CD8-positive, alpha-beta memory T cell (primary cell): ENCODE measurements at places on chromosomes 3 and 15.
A peak's percentile ranks its signal among the peaks of the same experiment; 100 is the strongest.

DNA sequence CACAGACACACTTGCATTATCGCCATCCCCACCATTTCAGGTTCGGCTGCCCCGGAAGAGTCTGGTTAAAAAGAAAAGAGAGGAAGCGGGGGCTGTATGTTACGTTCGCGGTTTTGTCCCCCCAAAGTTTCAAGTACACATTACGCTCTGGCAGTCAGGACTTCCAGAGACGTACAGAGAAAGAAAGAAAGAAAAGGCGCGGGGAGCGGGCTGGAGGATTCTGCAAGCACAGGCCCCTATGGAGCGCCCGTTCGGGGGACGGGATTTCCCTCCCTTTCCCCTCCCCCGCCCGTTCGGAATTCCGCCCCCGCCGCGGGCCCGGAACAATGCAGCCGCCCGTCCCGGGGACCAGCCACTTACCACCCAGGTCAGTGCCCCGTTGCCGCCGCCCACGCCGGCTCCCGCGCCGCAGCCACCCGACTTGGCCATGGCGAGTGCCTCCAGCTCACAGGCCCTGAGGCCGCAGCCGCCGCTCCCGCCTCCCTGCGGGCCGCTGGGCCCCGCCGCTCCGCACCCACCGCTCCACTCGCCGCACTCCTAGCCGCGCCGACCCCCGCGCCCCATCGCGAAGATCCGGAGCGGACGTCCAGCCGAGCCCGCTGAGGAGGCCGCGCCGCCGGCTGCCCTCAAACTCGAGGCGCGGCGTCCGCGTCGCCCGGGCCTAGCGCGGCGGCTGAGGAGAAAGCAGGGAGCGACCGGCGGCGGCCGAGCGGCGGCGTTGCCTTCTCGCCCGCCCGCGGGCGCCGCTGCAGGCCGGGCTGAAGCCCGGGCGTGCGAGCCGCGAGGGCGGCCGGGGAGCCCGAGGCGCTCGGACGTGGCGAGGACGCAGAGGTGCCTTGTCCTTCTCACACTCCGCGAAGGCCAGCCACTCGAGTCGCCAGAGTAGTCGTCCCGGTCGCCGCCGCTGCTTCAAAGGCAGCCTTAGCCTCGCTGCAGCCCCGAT lies 567 bp downstream of the TOP2B start:
- H3K27me3 ChIP-seq, result no peaks in the 10 kb centered on the region
- peak overlapping the region; percentile 86 for H3K27ac ChIP-seq
- H3K4me3 ChIP-seq, result peak overlapping the region; percentile 78
- H3K4me1 ChIP-seq, result peaks cover 50% of the 10 kb centered on the region
- DNase-seq, result peak; percentile 68

- H3K4me1 ChIP-seq, result no peaks in the 10 kb centered on the region
- no peaks in the 10 kb centered on the region for H3K36me3 ChIP-seq
- DNase-seq, result no peak
- H3K4me3 ChIP-seq, result no peak overlapping the region
- no peaks in the 10 kb centered on the region for H3K27me3 ChIP-seq
Measured at GRCh38 chr3:18586076-18586475, 160.9 kb upstream of the SATB1 start.

GRCh38 chr3:142706321-142707127 lies 17.3 kb upstream of the TRPC1 start:
- no peak overlapping the region for H3K27ac ChIP-seq
- no peaks in the 10 kb centered on the region for H3K27me3 ChIP-seq
- H3K4me3 ChIP-seq, result no peak overlapping the region
- no peak for DNase-seq

DNA sequence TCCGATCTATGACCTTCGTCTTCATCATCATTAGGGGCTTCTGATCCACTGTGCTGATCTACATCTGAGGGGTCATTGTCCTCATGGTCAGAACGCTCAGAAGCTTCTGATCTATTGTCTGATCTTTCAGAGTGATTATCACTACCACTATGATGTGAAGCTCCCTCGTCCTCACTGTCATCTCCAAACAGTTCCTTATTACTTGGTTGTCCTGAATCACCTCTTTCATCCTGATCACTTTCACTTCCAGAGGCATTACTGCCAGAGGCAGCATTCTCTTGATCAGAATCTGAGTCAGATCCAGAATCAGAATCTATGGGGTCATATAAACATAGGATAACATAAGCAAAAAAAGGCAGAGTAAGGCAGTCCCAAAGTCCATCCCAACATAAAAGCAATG lies 5.4 kb downstream of the LEO1 start:
- H3K4me1 ChIP-seq, result peaks cover 21% of the 10 kb centered on the region
- H3K27me3 ChIP-seq, result no peaks in the 10 kb centered on the region
- H3K27ac ChIP-seq, result no peak overlapping the region
- no peak overlapping the region for H3K4me3 ChIP-seq

- H3K4me3 ChIP-seq, result no peak overlapping the region
- no peaks in the 10 kb centered on the region for H3K27me3 ChIP-seq
- no peak for DNase-seq
- H3K27ac ChIP-seq, result no peak overlapping the region
Measured at GRCh38 chr15:50819344-50819743, 53.8 kb upstream of the SPPL2A start.

- DNase-seq, result no peak
- no peaks in the 10 kb centered on the region for H3K36me3 ChIP-seq
- H3K4me3 ChIP-seq, result no peak overlapping the region
- H3K27ac ChIP-seq, result no peak overlapping the region
Measured at GRCh38 chr3:157170861-157171260, 10.9 kb upstream of the CCNL1 start.

DNA sequence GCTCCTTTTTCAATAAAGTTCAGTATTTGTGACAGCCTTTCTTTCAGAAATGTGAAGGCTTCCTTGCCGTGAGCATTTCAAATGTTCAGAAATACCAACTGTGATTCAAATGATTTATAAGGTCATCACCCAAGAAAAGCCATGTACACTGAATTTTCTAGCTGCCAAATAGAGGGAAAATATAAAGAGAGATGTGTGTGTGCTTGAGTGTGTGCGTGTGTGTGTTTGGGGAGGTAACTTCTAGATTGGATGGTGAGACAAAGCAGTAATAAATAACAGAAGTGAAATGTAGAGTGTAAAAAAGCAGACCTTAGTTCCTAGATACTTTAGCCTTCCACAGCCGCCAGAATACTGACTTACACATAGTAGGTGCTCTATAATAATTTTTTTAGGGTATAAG lies 577.4 kb downstream of the TBL1XR1 start:
- H3K4me3 ChIP-seq, result no peak overlapping the region
- DNase-seq, result no peak
- H3K4me1 ChIP-seq, result no peaks in the 10 kb centered on the region
- H3K27ac ChIP-seq, result no peak overlapping the region

DNA sequence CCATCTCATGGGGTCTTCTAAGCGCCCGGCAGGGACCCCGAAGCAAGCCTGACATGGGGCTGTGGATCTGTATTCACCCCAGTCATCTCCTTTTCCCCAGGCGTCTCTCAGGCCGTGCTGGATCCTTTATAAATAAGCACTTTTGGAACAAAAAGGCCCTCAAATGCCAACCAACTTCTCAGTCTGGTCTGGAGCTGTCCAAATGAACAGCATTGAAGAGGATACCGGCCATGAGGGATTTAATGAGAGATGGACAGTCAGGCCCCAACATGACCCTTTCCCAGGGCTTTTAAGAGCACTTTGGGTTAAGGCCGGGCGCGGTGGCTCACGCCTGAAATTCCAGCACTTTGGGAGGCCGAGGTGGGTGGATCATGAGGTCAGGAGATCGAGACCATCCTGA lies 89.2 kb upstream of the SPATA12 start:
- no peaks in the 10 kb centered on the region for H3K4me1 ChIP-seq
- H3K4me3 ChIP-seq, result no peak overlapping the region
- no peak for DNase-seq
- H3K27ac ChIP-seq, result no peak overlapping the region

DNA sequence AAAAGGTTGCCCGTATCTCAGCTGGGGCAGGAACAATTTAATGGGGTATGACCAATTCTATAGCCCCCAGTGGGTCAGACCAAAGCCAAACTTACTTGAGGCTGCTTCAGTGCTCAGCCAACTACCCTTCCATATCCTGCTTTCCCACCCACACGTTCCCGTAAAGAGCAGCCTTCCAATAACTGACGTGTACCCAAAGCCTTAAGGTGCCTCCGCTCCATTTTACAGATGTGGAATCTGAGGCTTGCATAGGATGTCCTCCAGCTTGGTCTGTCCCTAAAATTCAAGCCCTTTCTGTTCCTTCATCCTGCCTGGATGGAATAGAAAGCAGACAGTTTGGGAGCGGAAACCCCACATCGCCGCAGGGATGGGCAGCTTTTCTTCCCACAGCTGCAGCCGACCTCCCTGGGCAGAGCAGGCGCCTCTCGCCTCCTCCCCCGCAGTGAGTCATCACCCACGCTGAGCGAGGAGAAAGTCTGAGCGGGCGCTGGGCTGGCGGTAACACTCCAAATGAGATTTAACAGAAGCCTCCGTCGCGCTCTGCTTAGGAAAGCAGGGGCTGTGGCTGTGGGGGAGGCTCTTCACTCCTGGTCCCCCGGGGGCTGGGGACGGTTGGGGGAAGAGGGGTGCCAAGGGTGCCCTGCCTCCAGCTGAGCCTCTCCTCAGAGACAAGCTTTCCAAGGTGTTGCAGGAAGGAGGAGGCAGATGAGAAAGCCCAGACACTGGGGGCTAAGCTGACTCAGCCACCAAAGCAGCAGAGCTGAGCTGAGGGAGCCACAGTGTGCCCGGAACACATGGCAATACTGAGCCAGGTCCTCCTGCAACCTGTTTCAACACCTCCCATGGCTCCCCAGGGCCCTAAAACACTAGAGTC lies 57.8 kb upstream of the HRH1 start:
- no peak overlapping the region for H3K27ac ChIP-seq
- no peaks in the 10 kb centered on the region for H3K36me3 ChIP-seq
- no peaks in the 10 kb centered on the region for H3K27me3 ChIP-seq
- no peak overlapping the region for H3K4me3 ChIP-seq
- no peak for DNase-seq

- H3K27ac ChIP-seq, result no peak overlapping the region
- no peak overlapping the region for H3K4me3 ChIP-seq
- H3K4me1 ChIP-seq, result peaks cover 19% of the 10 kb centered on the region
- H3K27me3 ChIP-seq, result no peaks in the 10 kb centered on the region
Measured at GRCh38 chr3:122800706-122801237, 5.9 kb downstream of the SLC49A4 start.

DNA sequence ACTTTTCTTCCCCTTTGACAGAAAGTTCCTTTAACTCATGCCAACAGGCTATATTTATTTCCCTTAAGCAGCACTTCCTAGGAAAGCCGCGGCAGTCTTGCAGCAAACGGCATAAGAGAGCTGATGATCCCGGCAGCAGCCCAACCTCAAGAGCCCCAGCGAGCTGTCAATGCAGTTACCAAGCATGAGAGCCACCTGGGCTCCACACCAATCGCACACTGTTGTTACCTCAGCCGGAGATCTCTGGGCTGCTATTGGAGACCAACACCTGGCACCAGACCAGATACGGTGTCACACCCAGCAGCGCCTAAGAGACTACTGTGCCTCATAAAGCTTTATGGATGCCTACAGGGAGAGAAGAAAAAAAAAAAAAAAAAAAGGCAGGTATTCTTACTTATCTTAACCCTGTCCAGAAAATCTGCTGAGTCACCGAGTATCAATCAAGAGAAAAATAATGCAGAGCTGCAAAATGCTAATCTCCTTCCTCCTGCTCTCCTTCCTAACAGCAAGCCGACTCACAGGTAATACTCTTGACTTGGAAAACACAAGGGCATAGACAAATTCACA lies 11.7 kb downstream of the ABCC5 start:
- DNase-seq, result peak; percentile 13
- H3K27ac ChIP-seq, result no peak overlapping the region
- H3K4me1 ChIP-seq, result no peaks in the 10 kb centered on the region
- H3K27me3 ChIP-seq, result no peaks in the 10 kb centered on the region

GRCh38 chr15:66753687-66754377 lies 51.8 kb downstream of the SMAD6 start:
- no peak overlapping the region for H3K4me3 ChIP-seq
- no peaks in the 10 kb centered on the region for H3K36me3 ChIP-seq
- no peaks in the 10 kb centered on the region for H3K4me1 ChIP-seq
- H3K27ac ChIP-seq, result no peak overlapping the region

DNA sequence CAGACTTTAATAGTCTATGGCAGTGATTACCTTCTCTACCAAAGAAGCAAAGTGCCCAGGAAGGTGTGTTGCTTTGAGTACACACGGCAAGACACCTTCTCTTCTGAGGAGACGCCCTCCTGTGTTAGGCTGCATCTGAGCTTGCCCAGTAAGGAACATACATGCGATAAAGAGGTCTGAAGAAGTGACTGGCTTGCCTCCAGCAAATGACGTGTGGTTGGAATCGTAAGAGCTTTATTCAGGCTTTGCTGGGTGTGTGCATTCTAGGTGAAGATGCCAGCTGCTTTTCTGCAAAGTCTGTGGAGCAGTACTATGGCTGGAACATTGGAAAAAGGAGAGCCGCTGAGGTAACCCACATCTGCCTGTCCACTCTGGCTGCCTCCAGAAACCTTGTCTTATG lies 22.4 kb downstream of the MAP6D1 start:
- H3K27ac ChIP-seq, result no peak overlapping the region
- H3K4me3 ChIP-seq, result no peak overlapping the region
- no peaks in the 10 kb centered on the region for H3K4me1 ChIP-seq

DNA sequence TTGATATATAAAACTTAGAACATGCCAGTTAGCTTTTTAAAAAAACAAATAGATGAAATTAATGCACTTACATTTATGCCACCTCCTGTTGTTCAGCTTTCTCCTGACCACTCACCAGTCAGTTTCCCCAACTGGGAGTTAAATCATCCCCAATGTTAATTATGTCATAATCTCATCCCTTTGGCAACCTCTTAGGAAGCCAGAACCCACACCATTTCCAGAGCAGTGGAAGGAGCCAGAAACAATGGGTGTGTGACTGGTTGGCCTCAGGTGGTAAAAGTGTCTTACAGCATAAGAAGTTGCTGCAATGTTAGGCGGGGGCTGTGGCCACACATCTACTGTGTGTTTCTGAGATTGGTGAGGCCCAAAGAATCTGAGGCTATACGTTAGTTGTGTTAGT lies 46.5 kb upstream of the MITF start:
- DNase-seq, result no peak
- no peaks in the 10 kb centered on the region for H3K36me3 ChIP-seq
- H3K4me3 ChIP-seq, result no peak overlapping the region
- no peaks in the 10 kb centered on the region for H3K27me3 ChIP-seq

GRCh38 chr15:77060546-77060945 lies 10.4 kb downstream of the TSPAN3 start:
- no peaks in the 10 kb centered on the region for H3K36me3 ChIP-seq
- no peaks in the 10 kb centered on the region for H3K27me3 ChIP-seq
- no peak overlapping the region for H3K27ac ChIP-seq
- no peak overlapping the region for H3K4me3 ChIP-seq
- DNase-seq, result no peak

- H3K36me3 ChIP-seq, result peaks cover 22% of the 10 kb centered on the region
- DNase-seq, result no peak
Measured at GRCh38 chr15:34241376-34242330, 16.8 kb downstream of the EMC4 start.

GRCh38 chr3:98536456-98537017 lies 4.8 kb downstream of the GPR15 start:
- H3K27ac ChIP-seq, result no peak overlapping the region
- H3K4me3 ChIP-seq, result no peak overlapping the region
- no peak for DNase-seq
- no peaks in the 10 kb centered on the region for H3K4me1 ChIP-seq

GRCh38 chr15:98127586-98127985 lies 167.1 kb downstream of the ARRDC4 start:
- H3K4me1 ChIP-seq, result no peaks in the 10 kb centered on the region
- H3K27me3 ChIP-seq, result no peaks in the 10 kb centered on the region
- H3K27ac ChIP-seq, result no peak overlapping the region
- H3K36me3 ChIP-seq, result no peaks in the 10 kb centered on the region
- DNase-seq, result no peak
